ENCODE measurements at places on chromosomes 6 and 20. TPM values are rescaled to one million over a fixed set of nuclear protein-coding genes. Genes with fewer than 3 reads are reported as not detected.

Gene RBCK1
- total RNA-seq: 371 TPM

Gene RGL2
- 45.5 TPM for total RNA-seq

Gene EEF1A1
- 16,505 TPM for total RNA-seq

Gene C6orf141
- 6.5 TPM for total RNA-seq

Gene BPIFB2
- total RNA-seq: not detected

Gene OCSTAMP
- not detected for total RNA-seq

Gene STMN3
- 41.1 TPM for total RNA-seq

Gene MRAP2
- not detected for total RNA-seq

Gene PAK5
- 0.17 TPM for total RNA-seq

Gene PKIB
- total RNA-seq: 10.6 TPM

Gene CYP39A1
- total RNA-seq: 0.29 TPM

Gene OPN5
- not detected for total RNA-seq

Gene RNF8
- 16.8 TPM for total RNA-seq

Gene CYP21A2
- total RNA-seq: not detected

Gene OLIG3
- total RNA-seq: not detected

Gene MEA1
- 54.2 TPM for total RNA-seq

Gene TMEM200A
- 17.1 TPM for total RNA-seq

Gene SCUBE3
- total RNA-seq: 1.4 TPM

Gene OR2J3
- total RNA-seq: not detected

Gene EFCAB8
- total RNA-seq: not detected

Measured in kidney epithelial cell (primary cell).